ENCODE measurements at places on chromosomes 12 and 14. TPM values are rescaled to one million over a fixed set of nuclear protein-coding genes. Genes with fewer than 3 reads are reported as not detected.

Gene KLC1
- total RNA-seq: 79.5 TPM

Gene HHIPL1
- total RNA-seq: 0.09 TPM

Gene CAPS2
- 1.1 TPM for total RNA-seq

Gene LRCOL1
- total RNA-seq: not detected

Gene KRT3
- total RNA-seq: 0.06 TPM

Gene SLC8A3
- total RNA-seq: not detected

Gene RPS26
- total RNA-seq: 659 TPM

Gene SHMT2
- 136 TPM for total RNA-seq

Gene CLEC2D
- 0.32 TPM for total RNA-seq

Gene KHNYN
- total RNA-seq: 26.8 TPM

Gene TMPRSS12
- total RNA-seq: not detected

Gene CCDC38
- 0.12 TPM for total RNA-seq

Gene IL26
- not detected for total RNA-seq

Gene KRT2
- not detected for total RNA-seq

Gene SERPINA9
- total RNA-seq: not detected

Gene WDR20
- total RNA-seq: 22.7 TPM

Gene POTEM
- not detected for total RNA-seq

Gene SYCP3
- total RNA-seq: 0.08 TPM

Gene SLC5A8
- not detected for total RNA-seq

Gene TTC6
- total RNA-seq: 0.36 TPM

Gene MFAP5
- total RNA-seq: 0.37 TPM

Gene MMP14
- total RNA-seq: 0.52 TPM

Gene SLC25A21
- 0.53 TPM for total RNA-seq

Gene OR4Q2
- not detected for total RNA-seq

Gene GPR68
- total RNA-seq: 0.24 TPM

Gene TEX52
- total RNA-seq: not detected

Gene TAS2R13
- not detected for total RNA-seq
